Panc1 (cell line): ENCODE measurements at places on chromosomes 11 and 22.

DNA sequence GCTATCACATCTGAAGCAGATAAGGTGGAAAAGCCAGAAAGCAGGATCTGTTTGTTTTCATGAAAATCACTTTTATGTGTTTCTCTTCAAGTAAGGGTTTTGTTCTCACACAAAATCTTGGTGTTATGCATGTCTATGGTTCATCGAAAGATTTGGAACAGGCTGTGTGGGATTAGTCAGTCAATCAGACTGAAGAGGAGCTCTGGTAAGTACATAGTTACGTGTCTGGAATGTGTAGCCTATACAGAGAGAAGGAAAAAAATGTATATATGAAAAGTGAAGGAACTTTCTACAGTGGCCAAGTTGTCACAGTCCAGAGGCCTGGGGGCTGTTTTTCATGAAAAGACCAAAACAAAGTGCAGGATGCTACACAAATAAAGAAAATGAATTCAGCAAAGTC is 156.7 kb downstream of the CNTN5 start:
- no peak for DNase-seq
- no peaks in the 10 kb centered on the region for H3K4me1 ChIP-seq
- H3K27me3 ChIP-seq: no peaks in the 10 kb centered on the region
- no peak overlapping the region for H3K4me3 ChIP-seq
- H3K27ac ChIP-seq: no peak overlapping the region

DNA sequence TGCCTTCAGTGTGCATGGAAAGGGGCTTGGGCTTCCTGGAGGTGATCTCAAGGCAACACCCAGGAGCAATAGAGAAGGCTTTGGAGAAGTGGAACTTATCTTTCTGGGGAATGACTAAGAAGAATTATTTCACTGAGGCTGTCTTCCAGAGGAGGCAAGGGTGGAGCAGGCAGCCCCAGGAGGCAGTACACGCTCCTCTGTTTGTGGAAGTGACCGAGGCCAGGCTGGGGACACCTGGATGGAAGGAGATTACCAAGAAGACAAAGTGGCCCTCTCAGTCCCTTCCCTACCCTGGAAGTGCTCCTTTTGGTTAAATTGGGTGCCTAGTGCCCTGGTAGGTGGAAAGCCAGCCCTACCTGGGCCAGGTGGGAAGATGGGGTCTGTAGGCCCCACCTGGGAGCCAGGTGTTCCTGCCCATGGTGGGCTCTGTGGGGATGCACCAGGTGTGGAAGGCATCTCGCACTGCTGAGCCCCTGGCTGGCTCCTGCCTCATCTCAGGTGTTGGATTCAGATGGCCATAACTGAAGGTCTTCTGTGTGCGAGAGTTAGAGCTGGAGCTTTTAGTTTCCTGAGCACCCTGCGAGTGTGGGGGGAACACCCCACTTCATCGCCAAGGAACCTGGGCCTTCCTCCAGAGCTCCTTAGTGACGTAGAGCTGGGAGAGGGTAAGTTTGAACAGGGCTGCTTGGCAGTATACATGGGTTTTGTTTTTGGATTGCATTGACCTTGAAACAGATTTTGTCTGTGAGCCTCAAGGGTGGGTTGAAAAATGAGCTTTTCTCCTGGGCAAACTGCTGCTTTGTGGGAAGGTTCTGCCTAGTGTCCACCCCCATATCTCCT is 46.1 kb downstream of the MICAL2 start:
- H3K4me1 ChIP-seq: peaks cover 38% of the 10 kb centered on the region
- no peaks in the 10 kb centered on the region for H3K36me3 ChIP-seq
- DNase-seq: no peak
- peak overlapping the region; percentile 7; the same call in 1 of the 2 replicates for H3K27ac ChIP-seq
- no peak overlapping the region for H3K4me3 ChIP-seq

DNA sequence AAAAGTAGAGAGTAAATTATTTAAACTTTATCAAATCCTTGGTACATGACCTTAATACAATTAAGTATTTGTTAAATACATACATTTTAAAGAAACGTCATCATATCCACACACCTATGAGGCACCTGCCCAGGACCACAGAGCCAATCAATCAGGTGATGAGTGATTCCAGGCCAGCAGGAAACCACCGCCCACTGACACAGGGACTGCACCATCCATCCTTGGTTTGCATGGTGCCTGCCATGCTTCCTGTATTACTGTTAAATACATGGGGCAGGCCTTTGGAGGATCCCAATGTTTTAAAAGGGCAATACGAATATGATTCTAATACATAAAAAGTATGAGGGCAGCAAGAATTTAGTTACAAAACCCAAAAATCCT is 7.0 kb upstream of the TBC1D10A start:
- H3K27ac ChIP-seq: no peak overlapping the region
- H3K36me3 ChIP-seq: peaks cover 3% of the 10 kb centered on the region
- DNase-seq: no peak

DNA sequence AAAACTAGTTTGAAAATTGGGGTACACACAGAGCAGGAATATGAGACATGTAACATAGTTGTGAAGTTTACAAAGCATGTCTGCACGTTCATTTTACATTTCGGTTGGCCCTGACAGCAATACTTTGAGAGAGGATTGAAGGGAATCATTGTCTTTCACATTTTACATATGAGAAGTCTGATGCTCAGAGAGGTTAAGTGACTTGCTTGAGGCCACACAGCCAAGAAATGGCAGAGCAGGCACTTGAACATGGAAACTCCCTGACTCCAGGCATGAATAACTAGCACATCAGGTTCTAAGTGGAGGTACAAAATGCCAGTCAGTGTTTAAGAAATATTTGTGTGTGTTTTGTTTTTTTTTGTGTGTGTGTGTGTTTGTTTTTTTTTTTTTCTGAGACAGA is 53.6 kb downstream of the APOL3 start:
- H3K4me1 ChIP-seq: no peaks in the 10 kb centered on the region
- H3K4me3 ChIP-seq: no peak overlapping the region
- H3K27ac ChIP-seq: no peak overlapping the region
- H3K36me3 ChIP-seq: no peaks in the 10 kb centered on the region
- DNase-seq: no peak

GRCh38 chr11:82738091-82738490 is 4.4 kb upstream of the FAM181B start:
- no peaks in the 10 kb centered on the region for H3K4me1 ChIP-seq
- no peak overlapping the region for H3K27ac ChIP-seq
- no peaks in the 10 kb centered on the region for H3K36me3 ChIP-seq
- no peak for DNase-seq
- H3K4me3 ChIP-seq: no peak overlapping the region

DNA sequence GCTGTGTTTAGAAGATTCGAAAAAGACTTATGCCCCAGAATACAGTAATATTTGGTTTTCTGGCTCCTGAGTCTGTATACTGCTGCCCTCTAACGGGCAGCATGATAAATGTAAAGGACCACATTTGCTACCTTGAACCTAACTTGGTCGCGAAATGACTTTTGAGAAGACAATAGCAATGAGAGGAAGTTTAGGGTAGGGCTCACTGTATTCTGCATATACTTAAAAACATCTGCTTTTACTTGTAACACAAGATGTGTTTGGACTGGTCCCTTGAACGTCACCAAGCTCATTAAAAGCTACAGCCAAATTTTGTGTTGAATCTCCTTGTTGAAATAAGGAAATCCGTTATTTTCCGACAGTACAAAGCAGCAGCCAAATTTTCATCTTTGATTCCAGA is 309.1 kb downstream of the SWAP70 start:
- 0 out of 2 replicates have a peak, but pooled peaks cover 3% of the 10 kb centered on the region for H3K4me1 ChIP-seq
- H3K4me3 ChIP-seq: no peak overlapping the region

DNA sequence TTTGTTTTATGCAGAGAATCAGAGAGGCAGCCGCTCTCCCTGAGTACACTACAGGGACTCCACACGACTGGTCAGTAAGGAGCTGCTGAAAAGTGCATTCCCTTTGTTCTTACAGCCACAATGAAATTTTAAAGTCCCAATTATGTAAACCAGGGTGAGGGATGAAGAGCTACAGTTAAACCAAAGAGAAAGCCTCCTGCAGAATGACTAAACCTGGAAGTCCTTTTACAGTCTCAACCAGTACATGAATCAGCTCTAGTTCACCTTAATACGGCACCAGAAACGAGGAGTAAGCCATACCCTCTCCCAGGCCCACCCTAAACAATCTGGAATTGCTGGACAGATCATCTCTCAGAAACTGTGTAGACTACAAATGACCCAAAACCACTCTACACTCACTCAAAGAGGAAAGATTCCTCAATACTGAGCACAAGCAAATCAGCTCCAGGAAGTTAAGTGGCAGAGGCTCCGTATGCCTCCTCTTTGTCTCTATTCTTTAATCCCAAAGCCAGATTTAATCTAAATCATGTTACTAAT is 113.1 kb downstream of the RBFOX2 start:
- H3K27me3 ChIP-seq: no peaks in the 10 kb centered on the region
- H3K27ac ChIP-seq: peak overlapping the region; percentile 74
- H3K4me3 ChIP-seq: peak overlapping the region; percentile 31
- H3K4me1 ChIP-seq: peaks cover 17% of the 10 kb centered on the region
- no peak for DNase-seq

DNA sequence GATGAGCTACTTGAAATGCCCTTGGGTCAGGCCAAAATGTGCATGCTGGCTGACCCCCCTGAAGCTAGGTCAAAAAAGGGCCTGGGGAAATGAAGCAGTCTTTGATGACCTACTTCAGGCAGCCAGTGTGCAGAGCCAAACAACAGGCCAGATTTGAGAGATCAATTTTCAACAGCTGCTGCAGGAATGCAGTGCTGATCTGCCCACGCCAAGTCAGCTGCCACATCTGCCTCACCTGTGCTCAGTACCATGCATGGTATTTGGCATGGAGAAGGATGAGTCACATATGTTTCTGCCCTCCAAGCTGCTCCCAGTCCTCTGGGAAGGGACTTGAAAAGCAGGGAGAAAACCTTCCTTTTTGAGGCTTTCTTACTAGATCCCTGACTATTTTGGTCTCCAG is 35.8 kb downstream of the MTNR1B start:
- H3K4me3 ChIP-seq: no peak overlapping the region
- no peak for DNase-seq
- no peaks in the 10 kb centered on the region for H3K36me3 ChIP-seq
- H3K27ac ChIP-seq: no peak overlapping the region
- H3K27me3 ChIP-seq: no peaks in the 10 kb centered on the region

GRCh38 chr11:62856333-62856895 is 17.0 kb upstream of the WDR74 start:
- H3K27me3 ChIP-seq: no peaks in the 10 kb centered on the region
- H3K4me3 ChIP-seq: peak overlapping the region; percentile 71
- H3K4me1 ChIP-seq: peaks cover 40% of the 10 kb centered on the region
- H3K27ac ChIP-seq: peak overlapping the region; percentile 99
- DNase-seq: no peak

DNA sequence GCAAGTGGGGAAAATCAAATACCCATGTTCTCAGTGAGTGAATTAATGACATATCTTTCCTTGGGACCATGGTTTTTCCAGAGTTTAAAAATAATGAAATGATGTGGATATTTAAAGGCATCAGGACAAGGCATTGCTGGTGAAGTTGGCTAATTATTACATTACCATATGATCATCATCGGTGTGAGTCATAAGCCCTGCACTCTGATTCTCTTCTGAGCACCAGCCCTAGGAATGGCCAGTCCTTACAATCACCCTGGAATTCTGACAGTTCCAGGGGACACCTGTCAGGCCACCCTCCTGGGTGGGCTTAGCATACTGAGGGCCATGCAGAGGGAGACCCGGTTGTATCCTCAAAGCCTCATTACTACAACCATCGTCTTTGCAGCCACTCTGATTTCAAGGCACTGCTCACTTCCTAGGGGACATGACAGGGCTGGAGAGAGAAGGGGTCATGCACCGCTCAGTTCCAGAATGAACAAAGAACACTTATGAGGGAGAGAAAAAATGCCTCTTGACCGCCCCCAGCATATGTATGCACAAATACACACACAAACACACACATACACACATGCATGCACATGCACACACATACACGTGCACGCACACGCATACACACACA is 365.0 kb downstream of the MIAT start:
- H3K27me3 ChIP-seq: no peaks in the 10 kb centered on the region
- no peak overlapping the region for H3K27ac ChIP-seq
- no peaks in the 10 kb centered on the region for H3K36me3 ChIP-seq
- no peak overlapping the region for H3K4me3 ChIP-seq

- H3K36me3 ChIP-seq: no peaks in the 10 kb centered on the region
- H3K27me3 ChIP-seq: no peaks in the 10 kb centered on the region
- H3K27ac ChIP-seq: no peak overlapping the region
- peak overlapping the region; percentile 24; the same call in 1 of the 2 replicates for H3K4me3 ChIP-seq
- H3K4me1 ChIP-seq: no peaks in the 10 kb centered on the region
Observed at GRCh38 chr22:42500836-42501179, 18.8 kb downstream of the RRP7A start.

- no peaks in the 10 kb centered on the region for H3K36me3 ChIP-seq
- no peak for DNase-seq
- no peak overlapping the region for H3K27ac ChIP-seq
- peaks cover 6% of the 10 kb centered on the region for H3K27me3 ChIP-seq
- no peak overlapping the region for H3K4me3 ChIP-seq
Observed at GRCh38 chr11:120031612-120032600, 106.0 kb downstream of the TRIM29 start.

- no peak for DNase-seq
- peaks cover 16% of the 10 kb centered on the region for H3K4me1 ChIP-seq
- no peaks in the 10 kb centered on the region for H3K27me3 ChIP-seq
- H3K4me3 ChIP-seq: peak within 1 kb of the TSS; percentile 51
Observed at GRCh38 chr11:46381048-46381818, at the start of gene MDK. Gene MDK (plus strand): TSS chr11:46381669. CDS start chr11:46382058, 389 bp downstream.

DNA sequence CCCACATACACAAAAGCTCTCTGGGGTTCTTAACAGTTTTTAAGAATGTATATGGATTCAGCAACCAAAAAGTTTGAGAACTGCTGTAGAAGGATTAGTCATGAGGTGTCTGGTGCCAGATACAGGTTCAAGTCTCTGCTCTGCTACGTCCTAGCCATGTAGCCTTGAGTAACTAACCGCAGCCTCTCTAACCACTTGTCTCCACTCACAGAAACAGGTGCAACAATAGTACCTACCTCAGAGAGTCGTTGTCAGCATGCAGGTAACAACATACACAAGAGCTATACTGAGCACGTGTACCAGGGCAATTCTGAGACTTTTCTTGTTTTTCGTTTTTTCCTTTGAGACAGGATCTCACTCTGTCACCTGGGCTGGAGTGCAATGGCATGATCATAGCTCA is 26.9 kb downstream of the CBX7 start:
- H3K27me3 ChIP-seq: no peaks in the 10 kb centered on the region
- H3K27ac ChIP-seq: no peak overlapping the region
- DNase-seq: no peak
- H3K4me3 ChIP-seq: no peak overlapping the region

GRCh38 chr11:14619603-14620531 is 23.7 kb upstream of the PDE3B start:
- no peak overlapping the region for H3K27ac ChIP-seq
- H3K27me3 ChIP-seq: no peaks in the 10 kb centered on the region
- no peak for DNase-seq
- 0 out of 2 replicates have a peak, but pooled peaks cover 3% of the 10 kb centered on the region for H3K4me1 ChIP-seq

GRCh38 chr11:36409152-36409816 is 100.8 kb downstream of the TRAF6 start:
- no peak for DNase-seq
- no peaks in the 10 kb centered on the region for H3K4me1 ChIP-seq
- no peak overlapping the region for H3K4me3 ChIP-seq
- H3K36me3 ChIP-seq: no peaks in the 10 kb centered on the region
- no peak overlapping the region for H3K27ac ChIP-seq

GRCh38 chr11:15728207-15728606 is 613.5 kb downstream of the INSC start:
- H3K36me3 ChIP-seq: no peaks in the 10 kb centered on the region
- H3K27me3 ChIP-seq: no peaks in the 10 kb centered on the region
- no peak overlapping the region for H3K27ac ChIP-seq
- no peak for DNase-seq
- no peak overlapping the region for H3K4me3 ChIP-seq
- no peaks in the 10 kb centered on the region for H3K4me1 ChIP-seq

GRCh38 chr11:57638005-57638781 is 11.5 kb downstream of the YPEL4 start:
- H3K4me1 ChIP-seq: peaks cover 19% of the 10 kb centered on the region
- H3K27me3 ChIP-seq: no peaks in the 10 kb centered on the region
- peak overlapping the region; percentile 79 for H3K4me3 ChIP-seq
